ENCODE measurements at places on chromosomes 5 and 9.

DNA sequence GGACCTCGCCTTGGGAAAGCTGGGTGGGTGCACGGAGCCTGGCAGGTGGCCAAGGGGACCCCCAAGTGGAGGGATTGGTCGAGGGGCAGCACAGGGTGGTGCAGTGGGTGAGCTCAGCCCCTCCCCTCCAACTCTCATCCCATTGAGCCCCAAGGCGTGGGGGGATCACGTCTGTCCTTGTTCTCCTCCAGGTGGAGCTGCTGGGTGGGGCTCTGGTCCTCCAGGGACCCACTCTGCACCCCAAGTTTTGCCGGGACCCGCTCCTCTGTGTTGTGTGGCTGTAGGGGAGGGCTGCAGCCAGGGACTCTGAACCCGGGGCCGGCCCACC lies 3.6 kb upstream of the FUT7 start:
- no peak for DNase-seq

- DNase-seq: no peak
Observed at GRCh38 chr5:1513326-1514026, 10.3 kb downstream of the LPCAT1 start.

DNA sequence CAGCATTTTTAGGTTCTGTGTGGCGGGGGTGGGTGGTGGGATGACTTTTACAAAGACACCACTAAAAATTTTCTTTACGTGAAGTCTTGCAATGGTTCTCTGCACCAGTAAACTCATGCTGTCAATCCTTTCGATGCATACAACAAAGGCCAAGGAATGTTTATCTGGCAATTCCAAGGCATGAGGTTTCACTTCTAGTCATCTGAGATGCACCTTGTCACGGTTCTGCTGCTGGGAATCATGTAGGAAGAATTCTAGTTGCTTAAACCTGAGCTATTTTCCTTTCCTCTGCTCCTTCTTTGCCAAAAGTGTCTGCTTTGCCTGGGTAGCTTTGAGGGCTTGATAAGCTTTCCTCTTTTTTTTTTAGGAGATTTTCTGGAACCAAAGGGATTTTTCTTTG lies 1204.5 kb upstream of the SEMA6A start:
- no peak for DNase-seq

DNA sequence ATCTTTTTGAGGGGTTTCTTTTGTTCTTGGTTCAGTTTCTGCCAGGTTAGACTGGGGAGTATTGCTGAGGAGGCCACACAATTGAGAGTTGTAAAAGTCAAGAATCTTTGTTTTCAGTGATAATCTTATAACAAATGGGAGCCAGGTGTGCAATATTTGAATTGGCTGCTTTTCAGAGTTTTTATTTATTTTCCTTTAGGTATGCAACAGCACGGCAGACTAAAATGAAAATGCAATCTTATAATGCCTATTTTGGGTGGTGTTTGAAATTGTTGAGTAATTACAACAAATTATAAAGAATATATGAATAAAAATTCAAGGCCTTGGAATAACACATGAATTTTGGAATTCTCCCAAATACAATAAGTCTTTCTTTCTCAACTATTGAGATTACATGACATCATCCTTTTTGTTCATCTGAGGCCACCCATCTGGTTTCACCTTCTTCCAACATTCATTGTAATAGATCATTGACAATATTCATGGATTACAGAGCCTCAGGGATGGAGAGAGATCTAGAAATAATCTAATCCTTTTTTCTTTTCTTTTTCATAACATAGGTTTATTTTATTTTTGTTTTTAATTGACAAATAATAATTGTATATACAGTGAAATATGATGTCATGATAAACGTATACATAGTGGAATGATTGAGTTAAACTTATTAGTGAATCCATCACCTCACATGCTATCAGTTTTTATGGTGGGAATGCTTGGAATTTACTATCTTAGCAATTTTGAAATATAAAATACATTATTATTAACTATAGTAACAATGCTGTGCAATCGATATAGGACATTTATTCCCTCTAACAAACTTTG lies 1061.0 kb downstream of the NR2F1-AS1 start:
- no peak for DNase-seq

DNA sequence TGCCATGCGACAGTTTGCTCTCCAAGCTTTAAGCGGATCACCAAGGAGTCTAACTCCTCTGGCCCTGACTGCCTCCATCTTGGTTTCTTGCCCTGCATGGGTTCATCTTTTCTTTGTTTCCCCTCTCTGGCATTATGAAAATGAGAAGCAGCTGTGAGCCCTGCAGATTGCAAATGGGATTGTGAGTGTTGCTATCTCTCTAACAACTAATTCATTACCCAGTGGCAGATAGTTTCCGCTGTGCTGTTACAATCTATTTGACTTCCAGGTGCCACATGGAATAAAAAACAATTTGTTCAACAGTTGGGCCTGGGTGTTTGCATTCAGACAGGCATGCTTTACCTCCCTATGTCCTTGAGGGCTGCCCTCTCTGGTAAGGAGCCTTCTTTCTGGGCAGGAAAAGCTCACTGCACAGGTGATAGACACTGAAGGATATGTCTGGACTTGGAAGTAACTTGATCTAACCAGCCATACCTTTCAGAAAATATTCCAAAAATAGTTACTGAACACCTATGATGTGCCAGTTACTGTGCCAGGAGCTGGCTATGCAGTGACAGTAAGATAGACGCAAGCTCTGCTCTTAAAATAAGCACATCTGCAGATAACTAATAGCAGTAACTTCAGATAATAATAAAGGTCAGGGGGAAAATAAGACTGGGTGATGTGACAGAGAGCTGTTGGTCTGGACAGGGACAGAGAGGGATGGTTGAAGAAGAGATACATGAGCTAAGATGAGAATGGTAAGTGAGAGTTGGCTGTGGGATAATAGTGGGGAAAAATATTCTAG lies 40.1 kb downstream of the GRIA1 start:
- no peak for DNase-seq

DNA sequence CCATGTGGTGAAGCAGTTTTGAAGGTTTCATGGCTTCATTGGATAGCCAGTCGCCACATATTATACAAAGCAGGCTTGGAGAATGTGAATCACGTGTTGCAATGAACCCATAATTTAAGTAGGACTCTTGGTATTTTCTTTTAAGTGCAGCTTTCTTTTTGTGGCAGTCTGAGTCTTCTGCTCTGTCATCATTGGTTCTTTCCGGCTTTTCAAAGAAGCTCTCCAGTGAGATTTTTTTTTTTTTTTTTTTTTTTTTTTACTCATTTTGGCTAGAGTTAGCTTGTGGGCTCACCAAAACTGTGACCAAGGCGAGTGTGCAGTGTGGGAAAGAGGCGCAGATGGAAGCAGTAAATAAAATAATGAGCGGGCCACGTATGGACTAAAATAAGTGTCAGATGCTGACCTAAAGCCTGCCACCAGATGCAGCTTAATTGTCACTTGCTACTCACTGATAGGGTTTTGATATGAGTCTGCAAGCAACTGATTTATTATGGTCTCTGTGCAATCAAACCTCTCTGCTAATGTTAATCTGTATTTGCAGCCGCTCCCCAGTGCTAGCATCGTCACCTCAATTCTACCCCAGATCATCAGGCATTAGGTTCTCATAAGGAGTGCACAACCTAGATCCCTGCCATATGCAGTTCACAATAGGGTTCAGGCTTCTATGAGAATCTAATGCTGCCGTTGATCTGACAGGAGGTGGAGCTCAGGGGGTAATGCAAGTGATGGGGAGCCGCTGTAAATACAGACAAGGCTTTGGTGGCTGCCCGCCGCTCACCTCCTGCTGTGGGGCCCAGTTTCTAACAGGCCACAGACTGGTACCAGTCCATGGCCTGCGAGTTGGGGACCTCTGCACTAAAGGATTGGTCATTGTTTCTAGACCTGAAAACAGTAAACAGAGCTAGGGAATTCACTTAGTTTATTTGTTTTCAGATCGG lies 45.5 kb upstream of the LARP1 start:
- DNase-seq: no peak

DNA sequence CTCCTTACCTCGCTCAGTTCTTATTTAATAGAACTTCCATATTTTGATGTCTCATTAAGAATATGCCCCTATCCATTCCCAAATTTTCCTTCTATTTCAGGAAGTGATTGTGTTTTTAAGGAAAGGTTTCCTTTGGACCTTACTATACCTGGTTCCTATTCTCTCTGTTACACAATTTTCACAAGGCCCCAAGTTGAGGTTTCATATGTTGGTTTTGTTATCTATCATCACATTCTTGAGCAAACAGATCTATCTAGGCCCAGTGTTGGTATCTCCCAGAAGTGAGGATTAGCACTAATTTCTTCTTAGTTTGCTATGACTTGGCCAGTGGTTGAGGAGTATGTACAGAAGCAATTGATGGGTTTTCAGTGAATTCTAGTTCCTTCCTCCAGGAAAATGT lies 41.5 kb downstream of the ALG2 start:
- DNase-seq: no peak

- DNase-seq: no peak
Observed at GRCh38 chr9:34034698-34035065, 14.0 kb downstream of the UBAP2 start.

DNA sequence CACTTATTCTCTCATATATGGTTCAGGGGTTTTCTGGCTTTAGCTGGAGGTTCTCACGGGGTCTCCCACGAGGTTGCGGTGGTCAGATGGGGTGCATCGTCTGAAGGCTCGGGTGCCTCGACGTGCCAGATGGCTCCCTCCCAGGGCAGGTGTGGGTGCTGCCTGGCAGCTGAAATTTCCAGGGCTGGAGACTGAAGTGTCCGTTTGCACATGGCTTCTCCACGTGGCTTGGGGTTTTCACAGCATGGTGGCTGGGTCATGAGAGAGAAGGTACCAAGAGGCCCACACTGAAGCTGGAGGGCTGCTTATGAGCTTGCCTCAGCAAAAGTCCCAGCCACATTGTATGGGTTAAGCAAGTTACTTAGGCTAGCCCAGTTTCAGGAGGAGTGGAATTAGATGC lies 218.6 kb downstream of the AGTPBP1 start:
- no peak for DNase-seq

DNA sequence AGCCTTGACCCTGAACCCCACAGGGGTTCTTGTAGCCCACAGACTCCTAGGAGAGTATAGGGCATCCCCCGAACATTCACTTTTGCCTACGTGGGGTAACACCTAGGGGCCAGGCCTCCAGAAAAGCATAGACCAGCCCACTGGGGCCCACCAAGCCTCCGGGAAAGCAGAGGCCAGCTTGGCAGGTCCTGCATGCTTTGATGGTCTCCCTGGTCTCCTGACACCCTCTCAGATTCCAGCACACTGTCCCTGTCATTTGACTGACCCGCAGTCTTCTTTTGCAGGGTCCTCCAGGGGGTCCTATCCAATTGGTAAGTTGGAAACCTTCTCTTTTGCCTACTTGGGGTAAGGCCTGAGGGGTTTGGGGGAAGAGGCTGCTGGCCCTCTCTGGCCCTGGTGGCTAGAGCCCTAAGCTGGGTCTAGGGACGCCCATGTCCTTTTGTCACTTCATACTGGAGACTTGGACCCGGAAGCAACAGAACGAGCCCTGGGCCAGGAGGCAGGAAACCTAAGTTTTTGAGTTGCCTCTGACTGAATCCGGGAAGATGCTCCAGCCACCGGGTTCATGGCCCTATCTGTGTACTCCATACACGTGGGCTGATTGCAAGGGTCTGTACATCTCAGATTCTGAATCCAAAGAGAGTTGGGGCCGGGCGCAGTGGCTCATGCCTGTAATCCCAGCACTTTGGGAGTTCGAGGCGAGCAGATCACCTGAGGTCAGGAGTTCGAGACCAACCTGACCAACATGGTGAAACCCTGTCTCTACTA lies 20.9 kb upstream of the ORM1 start:
- no peak for DNase-seq

All from HS-27A (cell line).